ENCODE measurements at places on chromosomes 1 and 21. TPM values are rescaled to one million over a fixed set of nuclear protein-coding genes. Genes with fewer than 3 reads are reported as not detected.
A peak's percentile ranks its signal among the peaks of the same experiment; 100 is the strongest.

GRCh38 chr1:29122682-29123052, 1.0 kb downstream of the TMEM200B start:
- no peak for DNase-seq

Gene TMPRSS2
- total RNA-seq: 130 TPM

GRCh38 chr1:15220825-15221431, 26.1 kb upstream of the FHAD1 start:
- peak; percentile 30 for DNase-seq

Gene HSPB7
- 34.2 TPM for total RNA-seq

GRCh38 chr1:6743189-6744101, 41.8 kb upstream of the CAMTA1 start:
- DNase-seq: peak; percentile 64

DNA sequence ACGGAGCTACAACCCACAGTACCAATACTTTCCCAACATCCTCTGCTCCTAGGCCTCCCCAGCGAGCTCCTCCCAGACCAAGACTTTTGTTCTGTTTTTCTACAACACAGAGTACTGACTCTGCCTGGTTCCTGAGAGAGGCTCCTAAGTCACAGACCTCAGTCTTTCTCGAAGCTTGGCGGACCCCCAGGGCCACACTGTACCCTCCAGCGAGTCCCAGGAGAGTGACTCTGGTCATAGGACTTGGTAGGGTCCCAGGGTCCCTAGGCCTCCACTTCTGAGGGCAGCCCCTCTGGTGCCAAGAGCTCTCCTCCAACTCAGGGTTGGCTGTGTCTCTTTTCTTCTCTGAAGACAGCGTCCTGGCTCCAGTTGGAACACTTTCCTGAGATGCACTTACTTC, 20.6 kb downstream of the PLA2G5 start:
- DNase-seq: no peak

GRCh38 chr1:95408507-95409136, 174.6 kb downstream of the RWDD3 start:
- DNase-seq: no peak

Gene SYPL2
- total RNA-seq: 0.31 TPM

DNA sequence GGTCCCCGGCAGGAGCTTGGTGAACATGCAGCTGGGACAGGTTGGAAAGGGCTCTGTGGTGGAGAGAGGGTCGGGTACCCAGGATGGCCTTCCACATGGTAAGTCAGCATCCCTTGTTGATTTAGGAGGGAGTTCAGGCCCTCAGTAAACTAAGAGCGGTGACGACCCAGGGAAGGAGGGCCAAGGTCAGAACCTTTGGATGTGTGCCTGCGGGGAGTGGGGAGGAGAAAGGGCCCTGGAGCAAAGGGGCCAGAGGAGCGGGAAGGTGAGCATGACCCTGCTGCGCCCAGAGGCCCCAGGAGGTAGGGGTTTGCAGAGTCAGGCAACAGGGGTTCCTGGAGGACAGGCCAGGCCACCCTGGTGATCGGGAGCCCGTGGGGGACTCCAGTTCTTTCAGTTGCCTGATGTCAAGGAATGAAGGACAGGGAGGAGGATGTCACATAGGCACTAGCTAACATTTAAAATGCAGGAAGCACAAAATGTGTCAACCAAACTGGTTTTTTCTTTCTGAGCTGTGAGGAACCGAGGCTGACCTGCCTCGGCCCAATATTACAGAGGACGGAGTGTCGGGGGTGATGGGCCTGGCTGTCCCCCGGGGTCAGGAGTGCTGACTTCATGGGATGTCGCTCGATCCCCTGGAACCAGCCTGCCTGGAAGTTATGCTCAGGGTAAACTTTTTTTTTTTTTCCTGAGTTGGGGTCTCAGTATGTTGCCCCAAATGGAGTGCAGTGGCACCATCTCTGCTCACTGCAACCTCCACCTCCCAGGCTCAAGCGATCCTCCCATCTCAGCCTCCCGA, 117.4 kb upstream of the SLC45A1 start:
- no peak for DNase-seq

Gene IL22RA1
- 0.17 TPM for total RNA-seq

GRCh38 chr1:220751111-220751510, 3.0 kb downstream of the MTARC2 start:
- peak; percentile 53 for DNase-seq

Gene ST6GALNAC3
- 15.9 TPM for total RNA-seq

Gene LCE3B
- not detected for total RNA-seq

Gene CTTNBP2NL
- 38.5 TPM for total RNA-seq

Gene KIF14
- 0.34 TPM for total RNA-seq

Gene NFASC
- 11.2 TPM for total RNA-seq

Gene TARS2
- total RNA-seq: 20.5 TPM

DNA sequence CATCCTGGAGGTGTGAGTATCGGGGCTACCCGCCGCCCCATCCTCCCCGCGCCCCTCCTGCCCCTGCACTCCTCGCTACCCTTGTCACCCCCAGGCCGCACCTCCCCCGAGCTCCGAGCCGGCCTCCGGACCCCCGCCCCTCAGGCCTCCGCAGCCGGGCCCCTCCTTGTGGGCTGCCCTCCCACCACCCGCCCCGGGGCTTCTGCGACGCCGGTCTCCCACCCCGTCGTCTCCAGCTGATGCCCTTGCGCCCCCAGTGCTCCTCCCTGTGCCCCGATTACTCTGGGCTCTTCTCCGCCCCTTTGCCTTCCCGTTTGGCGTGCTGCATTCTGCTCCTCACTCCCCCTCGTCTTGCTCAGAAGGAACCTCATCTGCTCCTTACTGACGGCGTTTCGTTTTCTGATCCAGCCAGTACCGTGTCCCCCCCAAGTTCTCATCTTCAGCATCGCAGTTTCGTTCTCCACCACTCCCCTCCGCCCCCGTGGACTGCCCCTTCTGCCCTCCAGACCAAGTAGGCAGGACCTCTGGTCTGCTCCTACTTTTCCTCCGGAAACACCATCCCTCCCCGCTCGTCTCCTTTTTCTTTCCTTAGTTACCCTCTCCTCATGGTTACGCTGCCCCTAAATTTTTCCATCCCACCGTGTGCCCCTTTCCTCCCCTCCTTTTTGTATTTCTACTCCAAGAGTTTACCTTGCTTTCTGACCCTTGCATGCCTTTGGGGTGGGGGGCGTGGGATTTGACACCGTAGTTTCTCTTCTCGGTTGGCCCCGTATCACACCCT, 841 bp downstream of the SNX27 start:
- DNase-seq: peak; percentile 51

GRCh38 chr1:34915521-34915920, 13.9 kb downstream of the DLGAP3 start:
- DNase-seq: no peak

Gene MANEAL
- 2.3 TPM for total RNA-seq

Gene LCE6A
- total RNA-seq: not detected

Gene CYP4X1
- 20.4 TPM for total RNA-seq

- DNase-seq: no peak
Measured at GRCh38 chr1:195768377-195768776, 839.9 kb downstream of the KCNT2 start.

DNA sequence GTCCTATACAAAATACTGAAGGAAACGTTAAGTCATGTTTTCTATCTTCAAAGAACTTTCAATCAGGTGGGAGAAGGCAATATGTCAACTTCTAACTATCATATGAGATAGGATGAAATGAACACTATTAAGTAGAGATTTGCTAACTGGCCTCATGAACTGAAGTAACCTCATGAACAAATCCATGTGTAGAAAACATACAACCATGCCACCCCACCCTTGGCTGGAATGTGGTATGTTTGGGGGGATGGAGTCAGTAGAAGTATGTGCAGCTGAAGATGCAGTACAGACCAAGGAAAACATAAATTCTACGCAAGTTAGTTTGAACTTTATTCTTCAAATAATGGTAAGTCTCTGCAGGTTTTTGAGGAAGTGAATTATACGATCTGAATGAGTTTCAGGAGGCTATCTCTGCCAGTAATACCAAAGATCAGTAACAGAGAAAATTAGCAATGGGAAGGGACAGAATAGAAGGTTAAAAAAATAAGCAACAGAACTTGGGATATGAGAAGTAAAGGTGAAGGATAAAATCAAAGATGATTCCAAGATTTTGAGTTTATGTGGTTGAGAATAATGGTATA, 4.5 kb downstream of the TRMT1L start:
- no peak for DNase-seq

DNA sequence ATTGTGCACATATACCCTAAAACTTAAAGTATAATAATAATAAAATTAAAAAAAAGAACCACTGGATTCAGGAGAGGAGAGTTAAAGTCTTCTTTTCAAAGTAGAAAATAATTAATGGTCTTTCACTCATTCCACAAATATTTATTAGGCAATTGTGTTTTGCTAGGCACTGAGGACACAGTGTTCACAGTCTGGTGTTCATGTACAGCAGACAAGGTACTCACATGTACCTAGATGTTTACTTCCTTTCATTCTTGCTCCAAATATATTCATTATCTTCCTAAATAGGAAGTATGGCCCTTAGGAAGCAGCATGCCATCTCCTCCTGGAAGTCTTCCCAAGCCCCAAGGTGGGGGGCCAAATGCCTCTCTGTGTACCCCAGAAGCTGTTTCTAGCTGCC, 265.0 kb downstream of the NPHP4 start:
- no peak for DNase-seq

DNA sequence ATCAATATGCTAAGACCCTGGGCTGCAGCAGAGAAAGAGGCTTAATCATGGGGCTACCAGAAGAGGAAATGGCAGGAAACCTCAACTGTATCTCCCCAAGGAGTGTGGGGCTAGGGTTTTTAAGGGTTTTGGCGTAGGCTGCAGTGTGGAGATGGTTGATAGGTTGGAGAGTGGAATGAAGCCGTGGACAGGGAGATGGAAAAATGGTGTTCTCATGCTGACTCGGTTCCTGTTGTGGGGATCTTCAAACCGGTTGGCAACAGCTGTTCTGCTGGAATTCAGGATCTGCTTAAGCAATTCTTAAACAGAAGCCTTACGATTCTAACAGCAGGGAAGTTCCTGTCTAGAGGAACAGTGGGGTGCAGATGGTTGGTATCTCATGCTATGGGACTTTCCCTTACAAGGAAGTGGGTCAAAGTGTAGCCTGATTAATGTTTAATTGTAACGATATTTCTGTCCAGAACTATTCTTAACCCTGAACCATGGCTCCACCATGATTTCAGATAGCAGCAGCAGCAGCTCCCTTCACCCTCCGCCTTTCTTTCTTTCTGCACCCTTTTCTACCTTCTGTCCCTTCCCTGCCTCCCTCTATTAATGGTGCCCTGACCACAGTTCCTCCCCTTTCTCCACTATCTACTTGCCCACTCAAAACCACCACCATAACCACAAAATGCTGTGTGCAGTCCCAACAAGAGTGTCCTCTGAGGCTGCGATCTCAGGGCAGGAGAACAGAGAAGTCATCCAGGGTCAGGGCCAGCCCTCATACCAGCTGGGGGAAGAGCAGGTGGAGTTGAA, 30.8 kb downstream of the RSPH1 start:
- DNase-seq: no peak

DNA sequence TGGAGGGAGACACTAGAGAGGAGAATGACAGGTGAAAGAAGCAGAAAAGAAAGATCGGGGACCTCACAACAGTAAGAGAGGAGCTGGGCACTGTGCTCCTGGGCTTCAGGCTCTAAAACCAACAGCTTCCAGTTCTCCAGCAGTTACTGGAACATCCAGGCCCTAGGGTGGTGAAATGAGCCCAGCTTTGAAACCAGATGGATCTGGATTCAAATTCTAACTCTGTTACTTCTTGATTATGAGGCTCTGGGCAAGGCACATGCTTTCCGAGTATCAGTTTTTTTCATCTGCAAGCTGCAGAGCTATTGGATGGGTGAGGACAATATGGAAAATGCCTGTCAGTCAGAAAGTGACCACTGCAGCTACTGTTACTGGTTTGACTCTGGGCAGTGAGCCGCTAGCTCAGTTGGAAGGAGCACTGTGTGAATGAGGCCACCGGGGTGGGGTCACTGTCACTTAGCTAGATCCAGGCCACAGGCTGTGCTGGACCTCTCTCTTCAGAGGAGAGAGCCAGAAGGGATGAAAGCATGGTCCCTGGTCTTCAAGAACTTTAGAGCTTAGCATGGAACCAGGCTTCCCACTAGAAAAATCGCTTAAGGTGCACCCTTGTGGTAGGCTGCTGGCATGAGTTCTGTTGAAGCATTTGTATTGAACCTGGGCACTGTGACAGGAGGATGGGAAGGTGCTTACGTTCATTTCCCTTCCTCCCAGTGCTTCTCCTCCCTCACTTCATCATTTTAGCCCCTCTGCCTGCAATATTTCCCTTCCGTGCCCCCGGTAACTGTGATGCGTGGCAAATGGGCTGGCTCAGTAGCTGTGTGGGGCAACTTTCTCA, 12.2 kb downstream of the PLEKHO1 start:
- peak; percentile 30 for DNase-seq

Gene LRRIQ3
- total RNA-seq: 1.4 TPM

Gene NENF
- total RNA-seq: 27.1 TPM

GRCh38 chr21:34933609-34934335, 115.3 kb downstream of the RUNX1 start:
- DNase-seq: no peak

- no peak for DNase-seq
Measured at GRCh38 chr1:20194224-20194623, 7.9 kb upstream of the PLA2G2C start.

DNA sequence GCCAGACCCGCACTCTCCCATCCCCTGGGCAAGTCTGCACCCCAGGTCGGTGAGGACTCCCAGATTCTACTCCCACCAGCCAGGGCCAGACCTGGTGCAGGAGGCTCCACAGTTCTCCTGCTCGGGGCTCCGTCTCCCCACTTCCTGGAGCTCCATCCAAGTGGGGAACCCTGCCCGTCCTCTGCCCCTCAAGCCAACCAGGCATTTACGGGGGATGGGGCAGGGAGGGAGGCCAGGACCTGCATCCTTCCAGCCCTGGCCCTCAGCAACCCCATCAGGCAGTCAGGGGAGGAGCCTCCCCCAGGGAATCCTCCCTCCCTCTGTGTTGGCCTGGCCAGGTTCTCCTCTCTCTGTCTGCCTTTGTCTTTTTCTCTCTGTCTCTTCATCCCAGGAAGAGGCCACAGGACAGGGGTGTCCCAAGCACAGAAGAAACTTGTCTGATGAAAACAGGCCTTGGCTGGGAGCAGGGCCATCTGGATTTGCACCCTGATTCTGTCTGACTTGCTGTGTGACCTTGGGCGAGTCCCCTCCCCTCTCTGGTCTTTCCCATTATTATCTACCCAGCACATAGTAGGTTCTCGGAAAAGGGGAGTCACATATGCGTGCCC, 18.5 kb upstream of the EPHA2 start:
- no peak for DNase-seq

GRCh38 chr1:26352338-26352679, 1.6 kb downstream of the CRYBG2 start:
- DNase-seq: no peak

Gene HSD11B1
- 39.5 TPM for total RNA-seq

DNA sequence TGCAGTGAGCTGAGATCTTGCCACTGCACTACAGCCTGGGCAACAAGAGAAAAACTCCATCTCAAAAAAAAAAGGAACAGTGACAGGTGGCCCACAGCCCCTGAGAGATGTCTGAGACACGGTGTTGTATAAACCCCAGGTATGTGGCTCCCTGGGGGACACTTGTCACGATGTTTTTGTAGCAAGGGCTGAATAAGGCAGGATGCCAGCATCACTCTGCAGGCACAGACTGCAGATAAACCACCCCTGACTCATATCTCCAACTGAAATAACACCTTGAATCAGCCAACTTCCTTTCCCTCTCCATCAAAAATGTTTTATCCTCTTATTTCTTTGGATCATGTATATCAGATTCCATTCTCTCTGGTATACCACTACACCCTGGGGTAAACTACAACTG, 52.5 kb downstream of the NMNAT2 start:
- DNase-seq: no peak

Gene AGMAT
- 0.40 TPM for total RNA-seq

Gene NHLH1
- 0.09 TPM for total RNA-seq

Data from lung (tissue), 17 donors.